ENCODE measurements at places on chromosomes 12 and 14. TPM values are rescaled to one million over a fixed set of nuclear protein-coding genes. Genes with fewer than 3 reads are reported as not detected.

DNA sequence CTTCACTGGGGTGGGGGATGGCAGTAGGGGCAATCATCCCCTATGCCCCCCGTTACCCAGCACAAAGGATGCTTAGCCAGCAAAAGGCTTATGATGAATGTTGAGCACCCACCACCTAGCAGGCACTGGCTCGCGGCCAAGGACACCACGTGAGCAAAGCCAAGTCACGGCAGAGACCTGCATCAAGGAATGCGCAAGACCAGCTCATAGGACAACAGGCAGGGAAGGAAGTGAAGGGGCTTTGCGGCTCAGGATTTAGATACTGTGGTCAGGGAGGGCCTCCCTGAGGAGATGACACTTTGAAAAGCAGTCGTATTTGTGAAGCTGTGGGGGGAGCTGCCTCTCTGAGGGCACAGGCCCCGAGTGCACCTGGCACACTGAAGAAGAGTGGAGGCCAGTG, 32.8 kb downstream of the SH2B3 start:
- H3K4me1 ChIP-seq: peaks cover 67% of the 10 kb centered on the region
- H3K27ac ChIP-seq: peak overlapping the region; percentile 71
- no peaks in the 10 kb centered on the region for H3K27me3 ChIP-seq

LTBP2 gene
- polyA plus RNA-seq: 0.09 TPM

CLEC2A gene
- not detected for polyA plus RNA-seq

ADAM20 gene
- polyA plus RNA-seq: not detected

Data from naive B cell (primary cell).